ENCODE measurements at places on chromosomes 2 and 18.

DNA sequence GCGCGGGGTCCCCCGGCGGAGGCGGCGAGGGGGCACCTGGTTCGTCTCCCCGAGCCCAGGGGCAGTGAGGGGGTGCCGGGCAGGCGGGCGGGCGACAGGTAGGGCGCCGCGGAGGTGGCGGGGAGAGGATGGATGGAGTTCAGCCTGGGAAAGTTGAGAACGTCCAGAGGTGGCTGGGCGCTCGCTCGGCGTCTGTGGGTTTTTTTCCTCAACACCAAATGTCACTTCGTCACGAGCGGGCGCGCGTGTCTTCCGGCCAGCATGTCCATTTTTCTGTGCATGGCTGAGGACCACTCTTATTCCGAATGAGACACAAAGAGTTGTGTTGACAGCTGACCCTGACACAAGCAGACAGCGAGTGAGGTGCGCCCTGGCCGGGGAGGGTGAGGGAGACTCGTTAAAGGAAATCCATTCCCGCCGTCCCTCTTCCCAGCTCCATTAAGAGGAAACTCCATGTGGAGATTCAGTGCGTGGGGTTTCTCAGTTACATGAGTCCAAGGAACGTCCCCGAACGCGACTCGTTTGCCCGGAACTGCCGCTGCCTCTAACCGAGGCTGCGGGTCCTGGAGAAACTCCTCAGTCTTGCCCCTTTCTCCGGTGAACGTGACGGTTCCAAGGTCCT lies 859 bp downstream of the GREB1L start:
- DNase-seq, result no peak

- no peak for DNase-seq
Observed at GRCh38 chr2:188734691-188735090, 239.5 kb upstream of the COL3A1 start.

DNA sequence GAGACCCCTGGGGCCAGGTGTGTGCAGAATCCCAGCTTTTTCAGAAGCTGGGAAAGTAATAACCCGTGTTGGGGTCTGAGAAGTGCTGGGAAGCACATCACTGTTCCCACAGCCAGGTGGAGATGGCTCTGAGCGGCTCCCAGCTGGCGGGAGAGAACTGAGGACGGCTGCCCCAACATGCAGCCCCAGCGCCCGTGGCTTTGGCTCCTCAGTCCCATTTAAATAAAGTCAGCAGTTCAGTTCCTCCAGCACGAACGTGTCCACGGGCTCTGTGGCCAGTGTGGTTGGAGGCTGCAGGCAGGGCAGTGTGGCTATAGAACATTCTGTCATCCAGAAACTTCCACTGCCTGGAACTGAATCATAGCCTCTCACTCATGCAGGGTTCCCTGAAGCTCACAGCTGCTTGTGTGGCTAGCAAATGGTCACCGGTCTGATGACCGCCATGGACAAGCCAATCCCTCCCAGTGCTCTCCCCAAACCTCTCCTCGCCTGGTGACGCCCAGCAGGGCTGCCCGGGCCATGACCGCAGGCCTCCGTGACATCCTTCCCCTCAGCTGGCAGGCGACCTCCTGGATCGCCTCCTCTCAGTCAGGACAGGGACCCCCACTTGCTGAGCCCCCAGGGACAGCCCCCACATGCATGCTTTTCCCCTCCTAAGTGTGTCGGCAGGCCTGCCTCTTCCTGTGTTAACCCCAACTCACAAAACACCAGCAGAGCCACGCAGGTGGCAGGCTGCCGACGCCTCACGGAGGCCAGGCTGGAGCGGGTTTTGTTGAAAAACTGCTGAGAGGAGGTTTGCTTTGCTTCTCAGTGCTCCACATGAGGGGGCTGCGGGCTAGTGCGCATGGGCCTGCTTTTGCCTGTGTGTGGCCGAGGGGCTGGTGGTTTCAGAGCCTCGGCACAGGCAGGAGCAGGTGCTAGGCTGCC lies 1.3 kb downstream of the RTP5 start:
- no peak for DNase-seq

DNA sequence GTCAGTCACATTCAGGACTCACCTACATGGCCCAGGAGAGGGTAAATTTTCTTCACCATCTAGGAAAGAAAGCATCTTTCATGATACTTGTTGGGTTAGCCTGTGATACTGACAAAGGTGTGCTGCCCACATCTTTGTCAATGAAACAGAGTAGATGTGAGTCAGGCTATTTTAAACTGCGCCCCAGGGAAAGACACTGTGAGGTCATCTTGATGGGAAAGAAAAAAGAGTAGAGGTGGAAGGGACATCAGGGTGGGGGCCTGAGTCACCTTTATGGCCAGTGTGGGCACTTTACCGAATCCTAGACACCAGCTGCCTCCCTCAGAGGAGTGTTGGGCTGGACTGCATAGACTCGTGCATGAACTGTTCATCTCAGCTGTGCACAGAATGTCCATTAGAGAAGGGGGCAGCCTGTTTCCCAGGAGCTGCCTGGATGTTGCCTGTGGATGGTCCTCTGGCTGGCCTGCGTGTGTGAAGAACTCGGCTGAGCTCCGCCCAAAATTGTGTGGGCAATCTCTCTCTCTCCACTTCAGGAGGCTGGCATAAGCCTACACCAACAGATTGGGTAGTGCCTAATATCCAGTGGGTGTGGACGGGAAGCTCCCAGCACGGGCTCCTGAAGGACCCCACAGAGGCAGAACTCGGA lies 278.7 kb upstream of the PXDN start:
- no peak for DNase-seq

DNA sequence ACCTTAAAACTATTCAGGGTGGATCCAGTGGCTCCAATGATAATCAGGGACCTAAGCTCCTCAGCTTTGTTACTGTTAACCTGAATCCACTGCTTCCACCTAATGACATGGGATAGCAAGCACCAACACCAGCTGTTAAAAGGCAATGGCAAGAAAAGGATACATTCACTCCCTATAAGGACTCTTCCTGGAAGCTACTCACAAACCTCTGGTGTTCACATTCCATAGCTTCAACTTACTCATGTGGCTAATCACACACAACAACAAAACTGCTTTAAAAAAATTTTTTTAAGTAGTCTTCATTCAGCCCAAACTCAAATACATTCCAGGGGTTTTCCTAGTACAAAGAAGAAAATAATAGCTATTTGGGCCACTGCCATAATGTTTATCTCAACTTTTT lies 24.5 kb downstream of the ROCK2 start:
- no peak for DNase-seq

DNA sequence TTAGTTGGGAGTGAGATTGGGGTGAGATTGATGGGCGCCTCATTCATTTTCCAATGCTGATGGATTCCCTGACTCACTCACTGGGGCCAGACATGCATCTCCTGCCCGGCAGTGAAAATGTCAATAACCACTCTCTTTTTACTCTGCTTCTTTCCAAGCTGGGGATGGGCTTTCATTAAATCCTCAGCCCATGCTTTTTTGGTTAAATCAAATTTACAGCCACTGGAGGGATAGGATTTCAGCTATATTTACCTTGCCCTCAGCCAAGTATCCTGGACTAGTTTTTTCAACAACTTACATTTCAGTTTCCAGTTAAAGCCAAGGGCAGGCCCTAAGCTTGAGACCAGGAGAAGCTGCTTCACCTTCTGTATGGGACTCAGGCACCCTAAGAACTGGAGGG lies 162.8 kb downstream of the TSN start:
- no peak for DNase-seq
